ENCODE measurements at places on chromosomes 13 and 19.
A peak's percentile ranks its signal among the peaks of the same experiment; 100 is the strongest.

DNA sequence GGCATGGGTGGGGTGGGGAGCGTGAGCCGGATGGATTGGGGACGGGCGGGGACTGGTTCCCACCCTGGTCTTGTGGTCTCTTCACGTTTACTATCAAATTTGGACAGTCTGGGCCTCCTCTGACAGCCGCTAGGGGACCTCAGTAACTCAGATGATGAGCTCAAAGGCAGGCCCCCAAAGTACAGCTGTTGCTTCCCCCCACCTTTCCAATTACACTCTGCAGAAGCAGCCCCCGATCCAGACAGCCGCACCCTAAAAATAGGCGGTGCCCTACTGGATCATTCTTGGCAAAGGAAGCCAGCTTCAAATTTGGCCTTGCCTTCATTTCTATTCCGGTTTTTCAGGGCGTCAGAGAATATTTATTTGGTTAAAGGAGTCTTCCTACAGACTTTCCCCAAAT, 1.9 kb upstream of the FOXO1 start:
- DNase-seq, result no peak

- no peak for DNase-seq
These were observed 711 bp downstream of the FUT2 start for GRCh38 chr19:48696353-48697010.

DNA sequence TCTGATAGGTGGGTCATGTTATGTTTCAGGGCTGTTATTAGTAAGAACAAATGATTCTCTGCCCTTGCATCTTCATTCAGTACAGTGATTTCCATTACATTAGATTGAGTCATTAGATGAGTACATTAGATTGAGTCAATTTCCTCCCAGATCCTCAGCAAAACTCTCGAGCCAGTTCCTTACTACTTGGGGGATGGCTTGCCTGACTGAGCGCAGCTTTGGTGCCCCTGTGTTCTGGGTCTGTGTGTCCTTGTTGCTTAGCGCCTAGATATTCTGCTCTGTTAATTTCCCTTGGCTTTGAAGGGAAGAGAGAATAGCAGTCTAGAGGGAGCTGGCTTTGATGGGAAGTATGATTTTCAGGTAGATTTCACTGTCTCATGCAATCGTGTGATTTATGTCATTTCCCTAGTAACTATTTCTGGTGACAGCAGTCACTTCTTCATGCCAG, 19.1 kb upstream of the SCEL start:
- peak; percentile 67 for DNase-seq

GRCh38 chr13:64164435-64164834, 2748.8 kb upstream of the PCDH20 start:
- no peak for DNase-seq

DNA sequence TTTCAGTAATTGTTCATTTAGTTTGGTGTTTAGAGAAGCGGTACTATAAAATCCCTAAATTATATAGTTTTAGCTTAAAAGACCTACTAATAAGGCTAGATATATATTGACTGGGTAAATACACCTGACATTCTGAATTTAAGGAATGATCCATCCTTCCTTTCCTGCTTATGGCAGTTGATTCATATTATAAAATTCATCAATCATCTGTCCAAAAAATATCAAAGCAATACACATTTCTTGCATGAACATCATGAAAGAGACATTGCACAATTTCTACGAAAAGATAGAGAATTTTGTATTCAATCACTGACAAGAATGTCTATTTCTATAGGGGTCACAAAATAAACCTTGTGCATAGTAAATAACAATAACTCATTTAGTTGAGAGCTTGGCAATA, 514.9 kb downstream of the SLITRK6 start:
- DNase-seq, result no peak

- no peak for DNase-seq
These were observed 24.9 kb downstream of the RCN3 start for GRCh38 chr19:49552749-49553148.

DNA sequence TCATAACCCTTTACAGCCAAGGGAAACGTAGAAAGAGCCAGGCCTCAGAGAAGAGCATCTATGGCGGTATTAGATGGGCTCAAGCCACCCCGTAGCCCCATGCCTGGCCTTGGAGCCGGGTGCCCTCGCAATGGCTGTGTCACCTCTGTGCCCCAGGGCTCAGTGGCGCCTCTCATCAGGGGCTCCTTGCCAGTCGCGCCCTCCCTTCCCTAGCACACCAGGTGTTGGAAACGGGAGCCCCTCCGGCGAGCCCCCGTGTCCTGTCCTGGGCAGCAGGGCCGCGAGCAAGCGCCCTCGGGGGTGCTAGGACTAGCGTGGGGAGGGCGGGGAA, 453 bp downstream of the ZNF256 start:
- no peak for DNase-seq

All from astrocyte (in vitro differentiated cells and primary cell).